SJSA1 (cell line): ENCODE measurements at places on chromosomes 12 and 14. TPM values are rescaled to one million over a fixed set of nuclear protein-coding genes. Genes with fewer than 3 reads are reported as not detected.
A peak's percentile ranks its signal among the peaks of the same experiment; 100 is the strongest.

Gene RIC8B
- 11.9 and 14.0 TPM in 2 replicates for total RNA-seq

Gene SNRPF
- 25.9 and 32.0 TPM in 2 replicates for total RNA-seq

Gene VRTN
- total RNA-seq: not detected in 2 replicates

DNA sequence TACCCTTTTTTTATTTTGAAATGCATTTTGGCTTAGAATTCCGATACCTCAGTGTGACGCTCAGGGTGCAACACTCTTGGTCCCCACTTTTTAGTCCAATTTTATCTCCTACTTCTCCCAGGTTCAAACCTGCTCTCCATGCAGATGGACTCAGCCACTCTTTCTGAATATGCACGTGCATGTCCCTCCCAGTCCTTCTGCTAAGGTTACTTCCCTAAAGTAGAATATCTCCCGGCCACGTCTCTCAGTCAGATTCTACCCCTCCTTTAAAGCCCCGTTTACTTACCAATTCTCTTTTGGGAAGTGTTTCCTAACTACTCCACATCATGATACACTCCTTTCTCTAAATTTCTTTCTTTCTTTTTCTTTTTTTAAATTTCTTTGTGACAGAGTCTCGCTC is 15.5 kb upstream of the PARP11 start:
- no peak overlapping the region for H3K4me3 ChIP-seq
- H3K27ac ChIP-seq: no peak overlapping the region
- DNase-seq: no peak
- H3K27me3 ChIP-seq: no peaks in the 10 kb centered on the region

GRCh38 chr12:128789356-128789929 is 34.3 kb downstream of the SLC15A4 start:
- no peak overlapping the region for H3K4me3 ChIP-seq
- H3K27me3 ChIP-seq: no peaks in the 10 kb centered on the region
- H3K36me3 ChIP-seq: peaks cover 37% of the 10 kb centered on the region
- DNase-seq: peak; percentile 49
- no peak overlapping the region for H3K27ac ChIP-seq

DNA sequence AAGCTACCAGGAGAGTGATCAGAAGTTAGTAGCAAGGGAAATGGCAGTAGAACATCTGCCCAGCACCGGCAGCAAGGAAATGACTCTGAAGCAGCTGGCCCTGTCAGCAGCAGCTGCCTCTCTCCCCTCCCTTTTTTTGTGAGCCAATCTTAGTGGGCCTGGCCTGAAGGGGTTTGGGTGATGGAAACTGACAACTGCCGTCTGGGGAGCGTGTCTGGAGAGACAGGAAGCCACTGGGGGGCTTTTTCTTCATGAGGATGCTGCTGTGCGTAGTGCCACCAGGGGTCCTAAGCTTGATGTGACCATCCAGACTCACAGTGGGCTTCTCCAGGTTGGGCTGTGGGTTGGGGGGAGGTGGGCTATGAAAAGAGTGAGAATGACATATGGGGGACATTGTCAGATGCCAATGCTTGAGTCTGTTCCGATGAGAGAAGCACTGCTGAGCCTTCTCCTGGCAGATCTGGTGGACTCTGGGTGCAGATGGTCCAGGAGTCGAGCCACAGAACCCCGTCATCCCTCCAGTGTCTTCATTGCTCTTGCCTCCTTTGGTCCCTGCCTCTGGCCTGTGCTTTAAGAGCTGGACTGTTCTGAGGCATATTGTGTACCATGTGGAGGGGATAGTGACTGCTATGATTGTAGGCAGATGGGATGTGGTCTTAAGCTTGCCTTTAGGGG is 87.6 kb upstream of the HIF1A start:
- no peak overlapping the region for H3K27ac ChIP-seq
- H3K36me3 ChIP-seq: no peaks in the 10 kb centered on the region
- H3K4me3 ChIP-seq: no peak overlapping the region
- no peaks in the 10 kb centered on the region for H3K27me3 ChIP-seq
- peaks cover 34% of the 10 kb centered on the region for H3K4me1 ChIP-seq

GRCh38 chr14:37595809-37596621 is 586 bp downstream of the TTC6 start:
- peaks cover 23% of the 10 kb centered on the region for H3K27me3 ChIP-seq
- no peak for DNase-seq
- peaks cover 9% of the 10 kb centered on the region for H3K4me1 ChIP-seq
- H3K27ac ChIP-seq: no peak overlapping the region
- H3K36me3 ChIP-seq: no peaks in the 10 kb centered on the region
- peak overlapping the region; percentile 52 for H3K4me3 ChIP-seq

GRCh38 chr12:16189849-16190248 is 87.6 kb downstream of the SLC15A5 start:
- H3K36me3 ChIP-seq: no peaks in the 10 kb centered on the region
- DNase-seq: no peak
- no peaks in the 10 kb centered on the region for H3K4me1 ChIP-seq
- H3K27ac ChIP-seq: no peak overlapping the region
- H3K4me3 ChIP-seq: no peak overlapping the region
- H3K27me3 ChIP-seq: no peaks in the 10 kb centered on the region

DNA sequence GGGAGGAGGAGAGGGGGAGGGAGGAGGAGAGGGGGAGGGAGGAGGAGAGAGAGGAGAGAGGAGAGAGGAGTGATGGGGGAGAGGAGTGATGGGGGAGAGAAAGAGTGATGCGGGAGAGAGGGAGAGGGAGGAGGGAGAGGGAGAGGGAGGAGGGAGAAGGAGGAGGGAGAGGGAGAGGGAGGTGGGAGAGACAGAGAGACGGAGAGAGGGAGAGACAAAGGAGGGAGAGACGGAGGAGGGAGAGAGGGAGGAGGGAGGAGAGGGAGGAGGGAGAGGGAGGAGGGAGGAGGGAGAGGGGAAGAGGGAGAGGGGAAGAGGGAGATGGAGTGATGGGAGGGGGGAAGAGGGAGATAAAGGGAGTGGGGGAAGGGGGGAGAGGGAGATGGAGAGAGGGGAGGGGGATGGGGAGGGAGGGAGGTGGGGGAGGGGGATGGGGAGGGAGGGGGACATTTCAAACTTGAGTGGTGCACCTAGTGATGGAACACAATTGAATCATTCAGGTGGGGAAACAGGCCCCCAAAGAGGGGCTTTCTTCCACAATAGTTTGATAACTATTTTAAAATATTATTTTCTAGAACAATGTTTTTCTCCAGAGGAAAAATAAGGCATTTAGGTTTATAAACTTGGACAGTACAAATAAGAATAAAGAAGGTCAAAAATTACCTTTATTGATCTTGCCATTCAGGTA is 46.8 kb upstream of the RBM19 start:
- no peak for DNase-seq
- no peak overlapping the region for H3K27ac ChIP-seq
- H3K27me3 ChIP-seq: no peaks in the 10 kb centered on the region
- no peaks in the 10 kb centered on the region for H3K36me3 ChIP-seq

DNA sequence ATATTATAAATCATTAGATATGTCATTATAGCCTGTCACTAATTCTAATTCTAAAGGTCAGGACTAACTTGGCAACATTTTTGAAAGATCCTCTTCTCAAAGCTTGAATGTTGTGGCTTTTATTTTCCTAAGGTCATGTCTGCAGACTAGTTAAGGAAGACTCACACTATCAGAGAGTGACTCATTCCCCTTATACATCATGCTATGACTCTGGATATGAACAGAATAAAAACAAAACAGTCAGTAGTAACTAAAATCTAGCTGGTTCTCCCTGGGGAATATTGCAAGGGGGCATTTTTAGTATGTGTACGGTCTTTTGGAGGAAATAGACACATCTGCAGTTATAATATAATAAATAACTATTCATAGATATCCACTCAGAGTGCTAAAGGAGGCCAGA is 170.6 kb downstream of the SLC2A13 start:
- H3K27me3 ChIP-seq: no peaks in the 10 kb centered on the region
- H3K4me1 ChIP-seq: no peaks in the 10 kb centered on the region
- no peak overlapping the region for H3K4me3 ChIP-seq
- DNase-seq: no peak

DNA sequence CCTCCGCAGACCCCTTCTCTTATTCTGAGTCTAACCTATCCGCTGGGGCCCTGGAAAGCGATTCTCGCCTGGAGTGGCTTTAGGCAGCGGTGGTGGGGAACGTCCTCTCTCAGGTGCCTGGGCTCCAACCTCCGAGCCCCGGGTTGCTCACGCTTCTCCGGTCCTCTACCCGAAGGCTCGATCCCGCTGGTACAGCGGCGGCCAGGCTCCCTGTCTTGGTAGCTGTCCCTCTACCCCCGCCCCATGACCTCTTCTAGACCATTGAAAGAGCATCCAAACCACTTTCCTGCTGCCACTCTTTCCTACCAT is 505 bp upstream of the HEBP1 start:
- H3K4me3 ChIP-seq: peak overlapping the region; percentile 62
- 0 out of 2 replicates have a peak, but pooled peaks cover 2% of the 10 kb centered on the region for H3K36me3 ChIP-seq
- no peaks in the 10 kb centered on the region for H3K27me3 ChIP-seq
- peaks cover 32% of the 10 kb centered on the region for H3K4me1 ChIP-seq

DNA sequence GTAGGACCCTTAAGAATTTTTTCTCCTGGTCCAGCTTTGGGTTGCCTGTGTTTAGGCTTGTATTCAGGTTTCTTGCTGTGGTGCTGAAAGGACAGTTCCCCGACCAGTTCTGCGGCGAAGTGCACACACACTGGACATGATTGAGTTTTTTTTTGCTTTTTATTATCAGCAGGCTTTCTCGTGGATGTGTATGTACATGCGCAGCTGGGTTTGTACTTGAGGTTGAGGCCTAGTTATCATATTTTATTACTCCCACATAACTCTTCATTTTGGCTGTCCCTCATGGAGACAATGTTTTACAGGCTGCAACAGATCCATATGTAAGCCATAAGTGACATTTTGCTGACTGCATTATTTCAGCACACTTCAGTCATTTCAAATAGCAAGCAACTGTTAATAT is 2.5 kb downstream of the SCN8A start:
- peaks cover 11% of the 10 kb centered on the region; the same call in 1 of the 2 replicates for H3K4me1 ChIP-seq
- no peak for DNase-seq
- H3K4me3 ChIP-seq: no peak overlapping the region
- no peak overlapping the region for H3K27ac ChIP-seq

DNA sequence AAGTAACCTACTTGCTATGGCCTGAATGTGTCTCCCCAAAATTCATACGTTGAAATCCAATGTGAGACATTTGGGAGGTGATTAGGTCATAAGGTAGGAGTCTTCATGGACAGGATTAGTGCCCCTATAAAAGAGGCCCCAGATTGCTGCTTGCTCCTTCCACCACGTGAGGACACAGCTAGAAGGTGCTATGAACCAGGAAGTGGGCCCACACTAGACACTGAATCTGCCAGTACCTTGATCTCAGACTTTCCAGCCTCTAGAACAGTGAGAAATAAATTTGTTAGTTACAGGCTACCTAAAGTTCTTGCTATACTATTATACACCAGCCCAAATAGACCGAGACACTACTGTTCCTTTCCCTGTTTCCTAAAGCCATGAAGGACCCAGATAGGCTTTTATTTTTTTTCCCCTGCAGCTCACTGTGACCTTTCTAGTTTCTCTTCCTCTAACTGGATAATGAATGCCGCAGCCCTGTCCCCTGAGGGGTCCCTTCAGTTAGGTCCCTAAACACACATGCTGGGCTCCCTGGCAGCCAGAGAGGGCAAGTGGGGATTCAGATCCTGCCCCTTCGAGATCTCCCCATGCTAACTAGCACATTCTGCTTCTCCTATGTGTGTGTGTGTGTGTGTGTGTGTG is 19.3 kb downstream of the SLC25A3 start:
- no peak for DNase-seq
- no peak overlapping the region for H3K4me3 ChIP-seq
- H3K36me3 ChIP-seq: peaks cover 6% of the 10 kb centered on the region
- no peaks in the 10 kb centered on the region for H3K4me1 ChIP-seq
- H3K27me3 ChIP-seq: no peaks in the 10 kb centered on the region

DNA sequence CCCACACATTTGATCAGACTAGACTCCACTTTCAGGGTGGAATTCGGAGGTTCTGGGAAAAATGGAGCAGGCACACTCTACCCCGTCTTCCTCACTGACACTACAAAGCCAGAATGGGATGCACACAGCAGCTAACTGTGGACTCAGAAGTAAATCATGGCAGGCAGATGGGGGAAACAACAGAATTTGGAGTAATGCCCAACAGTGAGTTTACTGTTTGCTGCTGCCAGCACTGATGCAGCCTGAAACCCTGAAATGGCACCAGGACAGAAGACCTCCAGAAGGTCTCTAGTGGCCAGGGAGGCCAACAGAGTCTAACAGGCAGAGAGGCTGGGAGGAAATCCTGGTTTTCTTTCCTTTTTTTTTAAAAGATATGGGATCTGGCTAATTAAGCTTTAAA is 24.6 kb downstream of the KCTD10 start:
- peaks cover 98% of the 10 kb centered on the region for H3K36me3 ChIP-seq
- no peaks in the 10 kb centered on the region for H3K4me1 ChIP-seq
- no peaks in the 10 kb centered on the region for H3K27me3 ChIP-seq
- H3K27ac ChIP-seq: no peak overlapping the region
- DNase-seq: no peak

DNA sequence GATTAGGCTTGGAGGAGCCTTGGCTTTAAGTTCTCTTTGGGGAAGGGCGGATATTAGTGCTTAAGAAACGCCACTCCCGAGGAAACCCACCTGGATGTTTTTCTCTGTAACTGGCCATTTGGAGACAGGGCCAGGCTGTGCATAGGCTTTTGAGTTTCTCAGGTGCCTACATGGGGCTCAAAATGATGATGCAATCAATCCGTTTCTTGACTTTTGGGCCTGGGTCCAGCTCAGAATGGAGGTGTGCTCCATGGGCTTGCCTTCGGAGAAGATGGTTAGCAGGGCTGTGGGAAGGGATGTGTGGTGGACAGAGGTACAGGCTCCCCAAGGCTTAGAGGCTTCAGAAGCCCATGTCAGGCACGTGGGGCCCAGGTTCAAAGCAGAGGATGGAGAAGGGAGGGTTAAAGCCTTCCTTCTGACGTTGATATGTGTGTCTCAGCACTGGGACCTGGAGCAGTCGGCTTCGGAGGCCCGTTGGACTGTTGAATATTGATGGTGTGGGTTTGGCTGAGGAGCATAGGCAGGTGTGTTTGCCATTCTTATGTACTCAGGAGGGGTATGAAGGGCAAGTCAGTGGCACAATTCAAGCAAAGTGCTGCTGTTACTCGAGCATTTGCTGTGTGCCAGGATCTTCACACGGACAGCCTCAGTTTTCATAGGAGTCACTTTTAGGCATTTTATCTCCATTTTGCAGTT is 82.8 kb downstream of the SLC25A47 start:
- H3K4me3 ChIP-seq: no peak overlapping the region
- no peaks in the 10 kb centered on the region for H3K27me3 ChIP-seq
- H3K27ac ChIP-seq: no peak overlapping the region
- no peaks in the 10 kb centered on the region for H3K36me3 ChIP-seq
